ENCODE measurements at places on chromosomes 6 and 20. TPM values are rescaled to one million over a fixed set of nuclear protein-coding genes. Genes with fewer than 3 reads are reported as not detected.

Gene C6orf58
- total RNA-seq, result not detected

Gene RSPH9
- 0.24 TPM for total RNA-seq

Gene CNR1
- total RNA-seq, result 2.9 TPM

Gene SLPI
- total RNA-seq, result 1.3 TPM

Gene PNLDC1
- total RNA-seq, result not detected

Gene ACTL10
- total RNA-seq, result 0.46 TPM
